ENCODE measurements at places on chromosomes 3 and 15. TPM values are rescaled to one million over a fixed set of nuclear protein-coding genes. Genes with fewer than 3 reads are reported as not detected.

The COL6A5 gene
- not detected for total RNA-seq

The SNAP23 gene
- 29.9 TPM for total RNA-seq

The PPM1L gene
- 45.9 TPM for total RNA-seq

The ROPN1 gene
- total RNA-seq: not detected

The MEGF11 gene
- total RNA-seq: not detected

The CCRL2 gene
- 1.3 TPM for total RNA-seq

The SLCO2A1 gene
- total RNA-seq: 15.8 TPM

The MRAS gene
- total RNA-seq: 227 TPM

The GOLGA8R gene
- total RNA-seq: 3.1 TPM

Data from heart left ventricle (tissue), 16 donors.